ENCODE measurements at places on chromosomes 13 and 19.
A peak's percentile ranks its signal among the peaks of the same experiment; 100 is the strongest.

DNA sequence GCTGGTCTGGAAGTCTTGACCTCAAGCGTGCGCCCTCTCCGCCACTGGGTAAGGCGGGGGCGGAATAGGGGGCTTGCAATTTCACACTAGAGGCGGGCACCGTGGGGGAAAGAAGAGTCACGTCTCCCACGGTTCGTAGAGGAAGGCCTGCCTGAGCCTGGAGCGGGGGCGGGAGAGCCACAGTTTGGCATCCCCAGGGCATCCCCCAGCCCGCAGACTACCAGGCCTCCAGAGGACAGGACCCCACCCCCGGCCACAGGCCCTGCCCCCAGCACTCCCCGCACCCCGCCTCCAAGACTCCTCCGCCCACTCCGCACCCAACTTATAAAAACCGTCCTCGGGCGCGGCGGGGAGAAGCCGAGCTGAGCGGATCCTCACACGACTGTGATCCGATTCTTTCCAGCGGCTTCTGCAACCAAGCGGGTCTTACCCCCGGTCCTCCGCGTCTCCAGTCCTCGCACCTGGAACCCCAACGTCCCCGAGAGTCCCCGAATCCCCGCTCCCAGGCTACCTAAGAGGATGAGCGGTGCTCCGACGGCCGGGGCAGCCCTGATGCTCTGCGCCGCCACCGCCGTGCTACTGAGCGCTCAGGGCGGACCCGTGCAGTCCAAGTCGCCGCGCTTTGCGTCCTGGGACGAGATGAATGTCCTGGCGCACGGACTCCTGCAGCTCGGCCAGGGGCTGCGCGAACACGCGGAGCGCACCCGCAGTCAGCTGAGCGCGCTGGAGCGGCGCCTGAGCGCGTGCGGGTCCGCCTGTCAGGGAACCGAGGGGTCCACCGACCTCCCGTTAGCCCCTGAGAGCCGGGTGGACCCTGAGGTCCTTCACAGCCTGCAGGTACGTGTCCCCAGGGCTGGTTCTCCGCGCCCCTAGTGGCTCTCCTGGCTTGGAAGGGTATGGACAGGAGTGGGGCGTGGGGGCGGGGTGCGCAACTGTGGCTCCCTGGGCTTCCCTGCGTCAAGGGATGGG lies at the start of gene ANGPTL4:
Gene ANGPTL4, plus strand, starts transcription at position 353 of the 969 bp plus-strand sequence. Its CDS starts 167 bp downstream, at position 520.
- peak; percentile 24 for DNase-seq

- no peak for DNase-seq
These were observed 141.4 kb downstream of the KCNRG start for GRCh38 chr13:50156561-50157127.

- no peak for DNase-seq
These were observed 454.7 kb upstream of the TSHZ3 start for GRCh38 chr19:31803835-31804446.

- no peak for DNase-seq
These were observed 21.0 kb upstream of the SIAH3 start for GRCh38 chr13:45872566-45872965.

DNA sequence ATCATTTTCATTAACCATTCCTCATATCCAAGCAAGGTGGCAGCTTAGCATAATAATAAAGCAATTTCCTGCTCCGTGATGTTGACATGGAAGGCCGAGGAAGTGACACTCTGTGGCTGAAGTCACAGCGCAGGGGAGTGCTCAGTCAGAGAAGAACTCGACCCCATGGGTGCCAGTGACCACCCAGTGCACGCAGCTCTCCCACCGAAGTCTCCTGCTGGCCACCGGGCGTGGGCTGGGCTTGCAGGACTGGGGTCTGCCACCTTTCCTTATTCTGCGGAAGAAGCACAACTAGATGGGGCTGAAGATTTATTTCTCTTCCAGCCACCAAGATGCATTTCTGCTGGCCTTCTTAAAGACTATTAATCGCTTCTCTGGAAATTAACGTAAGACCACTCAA lies 132.1 kb upstream of the SPACA7 start:
- DNase-seq, result no peak

DNA sequence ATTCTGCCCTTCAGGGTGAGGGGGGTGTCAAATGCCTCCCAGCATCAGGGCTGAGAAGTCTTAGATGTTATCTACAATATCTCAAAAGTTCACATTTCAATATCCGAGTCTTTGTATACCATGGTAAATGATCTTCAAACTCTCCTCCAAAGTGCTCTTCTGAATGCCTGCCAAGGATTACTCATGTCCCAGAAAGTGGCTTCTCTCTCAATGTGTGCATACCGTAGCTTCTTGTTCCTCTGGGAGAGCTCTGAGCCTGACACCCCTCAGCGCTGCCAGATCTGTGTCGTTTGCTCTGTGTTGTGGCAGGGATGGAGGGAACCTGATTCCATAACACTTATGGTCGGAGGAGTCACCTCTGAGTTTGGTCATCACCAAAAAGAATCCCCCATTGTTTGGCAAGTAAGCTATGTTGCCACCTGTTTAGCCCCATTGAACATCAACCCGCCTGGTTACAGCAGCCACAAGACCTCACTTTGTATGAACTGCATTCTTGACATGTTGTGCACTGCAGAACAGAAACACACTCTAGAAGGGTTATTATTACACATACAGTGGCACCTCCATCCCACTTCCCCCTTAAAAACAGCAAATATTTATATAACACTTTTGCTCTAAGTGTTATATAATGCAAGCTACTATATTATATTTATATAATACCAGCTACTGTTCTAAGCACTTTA lies 163.1 kb upstream of the MIR17HG start:
- DNase-seq, result no peak

GRCh38 chr13:48654511-48654910 lies 782 bp downstream of the CYSLTR2 start:
- DNase-seq, result no peak

- no peak for DNase-seq
These were observed 5.0 kb downstream of the RNF225 start for GRCh38 chr19:58400316-58400915.

DNA sequence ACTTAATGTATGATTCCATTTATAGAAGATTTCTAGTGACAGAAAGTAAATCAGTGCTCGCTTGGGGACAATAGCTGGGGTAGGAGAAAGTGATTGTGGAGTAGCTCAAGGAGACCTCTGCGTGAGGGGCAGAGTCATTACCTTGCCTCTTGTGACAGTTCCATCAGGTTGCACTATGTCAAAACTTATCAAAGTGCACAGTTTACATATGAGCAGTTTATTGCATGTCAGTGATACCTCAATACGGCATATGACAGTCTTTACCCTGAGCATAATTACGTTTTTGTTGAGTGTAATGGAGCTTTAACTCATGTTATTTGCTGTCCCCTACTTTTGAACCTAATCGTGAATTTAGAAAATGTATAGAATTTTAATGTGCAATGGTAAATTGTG lies 15.0 kb downstream of the ARHGEF7 start:
- no peak for DNase-seq

DNA sequence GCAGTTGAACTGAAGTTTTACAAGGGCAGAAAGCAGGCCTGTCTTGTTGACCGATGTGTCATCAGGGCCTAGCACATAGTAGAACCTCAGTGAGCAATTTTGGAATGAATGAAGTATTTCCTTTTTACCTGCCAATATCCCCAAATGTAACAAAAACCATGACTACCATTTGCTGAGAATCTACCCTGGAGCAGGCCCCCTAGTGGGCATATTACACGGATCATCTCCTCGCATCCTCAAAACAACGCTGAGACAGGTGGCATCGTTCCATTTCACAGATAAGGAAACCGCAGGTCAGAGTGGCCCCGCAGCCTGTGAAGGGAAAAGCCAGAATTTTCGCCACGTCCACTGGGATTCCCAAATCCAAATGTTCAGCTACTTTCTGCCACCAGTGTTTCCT lies 77.9 kb downstream of the CACNA1A start:
- no peak for DNase-seq

DNA sequence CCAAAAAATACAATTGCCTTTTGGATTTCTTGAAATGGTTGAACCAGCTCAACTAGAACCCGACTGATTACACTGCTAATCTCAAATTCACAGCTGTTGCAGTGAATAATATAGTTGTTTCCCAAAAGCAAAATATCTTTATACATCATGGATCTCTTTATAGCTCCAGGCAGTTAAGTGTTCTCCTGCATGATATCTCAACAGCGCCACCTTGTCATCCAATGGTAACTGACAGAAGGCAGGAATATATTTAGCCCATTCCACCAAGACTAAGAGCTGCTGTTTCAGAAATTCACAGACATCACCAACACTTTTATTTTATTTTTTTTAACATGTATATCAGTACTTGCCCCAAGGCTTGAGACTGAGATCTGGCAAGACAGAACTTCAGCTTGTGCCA lies 1141.0 kb upstream of the PRR20A start:
- DNase-seq, result no peak

GRCh38 chr13:39013462-39013861 lies 22.8 kb upstream of the STOML3 start:
- no peak for DNase-seq

DNA sequence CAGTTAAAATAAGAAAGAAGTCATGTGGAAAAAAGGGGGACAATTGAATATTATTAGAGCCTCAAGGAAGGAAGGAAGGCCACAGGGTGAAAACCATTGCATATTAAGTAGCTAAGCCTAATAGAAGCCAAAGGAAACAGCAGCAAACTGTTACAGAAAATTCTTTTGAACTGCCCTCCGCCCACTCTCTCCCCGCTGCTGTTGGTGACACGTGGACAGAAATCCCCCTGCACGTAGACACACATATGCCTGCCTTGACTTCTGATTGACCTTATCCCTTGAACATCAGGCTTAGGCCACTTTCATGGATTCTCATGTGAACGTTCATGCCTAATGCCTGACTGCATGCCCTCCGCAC lies 229.1 kb downstream of the KCNRG start:
- no peak for DNase-seq

- peak; percentile 73 for DNase-seq
These were observed 21.2 kb downstream of the PCID2 start for GRCh38 chr13:113187263-113187669.

GRCh38 chr19:41330946-41331678 lies 21.1 kb downstream of the CCDC97 start:
- no peak for DNase-seq

DNA sequence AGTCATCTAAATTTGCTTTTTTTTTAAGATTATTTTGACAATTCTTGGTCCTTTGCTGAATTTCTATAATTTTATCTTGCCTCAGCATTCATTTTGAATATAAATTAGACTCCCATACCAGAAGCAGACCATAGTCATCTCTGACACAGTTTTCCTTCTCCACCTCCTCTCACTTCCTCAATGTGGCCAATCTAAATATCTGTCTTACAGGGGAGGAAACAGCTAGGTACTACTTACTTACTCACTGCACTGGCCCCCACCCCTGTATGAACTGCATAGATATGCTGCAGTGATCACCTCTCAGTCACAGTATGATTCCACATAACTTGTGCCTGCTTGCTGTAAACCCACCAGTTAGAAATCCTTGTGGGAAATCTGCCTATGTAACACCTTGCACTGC lies 665.6 kb downstream of the FGF9 start:
- DNase-seq, result no peak

- DNase-seq, result no peak
These were observed 9.6 kb upstream of the KL start for GRCh38 chr13:33006638-33007037.

- DNase-seq, result no peak
These were observed 357.1 kb downstream of the DCT start for GRCh38 chr13:94122300-94122915.

DNA sequence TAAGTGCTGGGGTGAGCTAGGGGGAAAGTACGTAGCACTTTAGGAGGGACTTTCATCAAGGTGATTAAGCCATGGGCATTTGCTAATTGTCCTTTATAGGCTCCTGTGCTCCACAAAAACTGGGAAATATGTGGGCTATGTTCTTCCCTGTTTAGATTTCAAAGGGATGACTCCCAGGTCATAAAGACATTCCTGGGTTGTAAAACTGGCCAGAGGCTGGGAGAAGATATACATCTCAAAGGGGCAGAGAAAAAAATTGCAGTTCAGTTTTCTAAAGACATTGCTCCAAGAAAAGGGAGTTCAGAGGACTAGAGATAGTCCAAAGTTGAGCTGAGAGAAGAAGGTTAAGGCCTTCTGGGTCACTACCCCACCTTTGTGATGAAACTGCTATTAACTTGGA lies 204.8 kb downstream of the MYO16 start:
- no peak for DNase-seq

DNA sequence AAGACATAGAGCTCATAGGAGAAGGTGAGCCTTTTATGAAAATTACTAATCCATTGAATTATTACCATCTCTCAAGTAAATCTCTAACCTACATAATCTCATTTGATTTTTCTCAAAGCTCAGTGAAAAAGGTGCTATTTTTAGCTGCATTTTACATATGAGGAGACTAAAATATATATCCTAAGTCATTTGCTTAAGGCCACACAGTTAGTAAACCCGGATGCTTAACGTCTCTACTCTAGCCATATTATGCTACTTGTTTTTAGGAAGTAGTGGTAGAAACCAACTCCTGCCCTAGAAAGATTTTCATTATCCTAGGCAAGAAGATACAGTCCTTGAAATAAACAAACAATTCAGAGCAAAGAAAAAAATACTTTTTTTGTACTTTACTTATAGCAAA lies 108.9 kb downstream of the RBM26 start:
- no peak for DNase-seq

DNA sequence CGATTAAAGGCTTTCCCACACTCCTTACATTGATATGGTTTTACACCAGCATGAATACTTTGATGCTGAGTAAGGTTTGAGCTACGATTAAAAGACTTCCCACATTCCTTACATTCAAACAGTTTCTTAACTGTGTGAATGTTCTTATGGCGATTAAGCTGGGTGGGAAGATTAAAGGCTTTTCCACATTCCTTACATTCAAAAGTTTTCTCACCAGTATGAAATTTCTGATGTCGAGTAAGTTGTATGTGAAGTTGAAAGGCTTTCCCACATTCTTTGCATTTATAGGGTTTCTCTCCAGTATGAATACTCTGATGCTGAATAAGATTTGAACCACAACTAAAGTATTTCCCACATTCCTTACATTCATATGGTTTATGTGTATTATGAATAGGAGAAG lies 20.0 kb downstream of the ZNF780B start:
- DNase-seq, result no peak

DNA sequence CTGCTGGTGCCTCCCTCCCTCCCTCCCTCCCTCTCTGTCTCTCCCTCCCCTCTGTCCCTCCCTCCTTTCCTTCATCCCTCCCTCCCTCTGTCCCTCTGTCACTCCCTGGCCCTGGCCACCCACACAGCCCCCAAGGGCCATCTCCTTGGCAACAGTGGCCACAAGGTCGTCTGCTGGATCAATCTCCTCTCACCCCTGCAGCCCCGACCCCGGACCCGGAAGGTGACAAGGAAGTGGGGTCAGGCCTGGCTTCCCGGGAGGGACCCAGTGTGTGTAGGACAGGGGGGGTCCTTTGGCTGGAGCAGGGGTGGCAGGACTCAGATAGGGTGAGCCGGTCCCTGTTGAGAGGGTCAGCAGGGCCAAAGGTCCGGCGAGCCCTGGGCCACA lies 21.9 kb upstream of the TCF3 start:
- DNase-seq, result no peak

DNA sequence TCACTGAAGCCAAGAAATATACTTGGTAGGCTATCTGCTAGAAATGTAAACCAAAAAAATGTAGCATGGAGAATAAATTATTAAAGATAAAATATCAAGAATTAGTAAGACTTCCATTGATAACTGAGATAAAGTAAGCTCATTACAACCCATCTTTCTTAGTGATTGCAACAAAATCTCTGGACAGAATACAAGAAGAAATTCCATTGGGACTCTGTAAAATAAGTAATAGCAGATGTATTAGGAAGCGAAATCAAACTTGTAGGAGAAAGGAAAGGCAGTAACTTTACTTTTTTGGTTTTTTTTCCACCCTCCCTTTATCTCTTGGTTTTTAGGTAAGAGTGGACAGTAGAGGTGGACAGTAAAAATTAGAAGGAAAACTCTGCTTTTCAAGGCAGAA lies 605.7 kb downstream of the DACH1 start:
- no peak for DNase-seq
